ENCODE measurements at places on chromosomes 13 and 19.

GRCh38 chr13:97256343-97256783 lies 34.2 kb downstream of the MBNL2 start:
- peak; percentile 53 for DNase-seq

GRCh38 chr19:5798244-5798643 lies 6.6 kb upstream of the NRTN start:
- DNase-seq = no peak

DNA sequence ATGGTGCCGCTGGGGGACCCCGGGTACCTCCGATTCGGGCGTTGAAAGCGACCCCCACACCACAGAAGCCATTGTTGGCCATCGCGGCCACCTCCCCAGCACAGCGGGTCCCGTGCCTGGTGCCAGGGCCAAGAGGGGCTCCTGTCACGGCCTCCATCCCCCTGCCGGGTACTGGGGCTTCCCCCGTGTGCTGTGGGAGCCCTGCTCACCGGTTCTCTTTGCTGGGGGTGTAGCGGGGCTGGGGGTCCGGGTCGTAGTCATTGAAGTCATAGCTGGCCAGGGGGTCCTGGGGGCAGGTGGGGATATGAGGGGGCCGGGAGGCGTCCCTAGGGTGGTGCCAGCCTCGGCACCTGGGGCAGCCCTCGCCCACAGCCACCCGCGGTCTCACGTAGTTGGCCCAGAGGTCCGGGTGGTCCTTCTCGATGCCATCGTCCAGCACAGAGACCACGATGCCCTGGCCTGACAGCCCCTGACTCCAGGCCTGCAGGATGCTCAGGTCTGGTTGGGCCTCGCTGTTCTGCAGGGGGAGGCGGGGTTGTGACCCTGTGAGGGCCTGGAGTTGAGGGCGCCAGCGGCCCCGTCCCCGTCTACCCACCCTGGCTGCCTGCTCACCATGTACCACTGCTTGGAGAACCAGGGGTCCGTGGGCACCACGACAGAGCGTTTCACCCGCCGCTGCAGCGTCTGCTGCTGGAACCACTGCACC lies 2.4 kb downstream of the PCSK4 start:
- DNase-seq = no peak

DNA sequence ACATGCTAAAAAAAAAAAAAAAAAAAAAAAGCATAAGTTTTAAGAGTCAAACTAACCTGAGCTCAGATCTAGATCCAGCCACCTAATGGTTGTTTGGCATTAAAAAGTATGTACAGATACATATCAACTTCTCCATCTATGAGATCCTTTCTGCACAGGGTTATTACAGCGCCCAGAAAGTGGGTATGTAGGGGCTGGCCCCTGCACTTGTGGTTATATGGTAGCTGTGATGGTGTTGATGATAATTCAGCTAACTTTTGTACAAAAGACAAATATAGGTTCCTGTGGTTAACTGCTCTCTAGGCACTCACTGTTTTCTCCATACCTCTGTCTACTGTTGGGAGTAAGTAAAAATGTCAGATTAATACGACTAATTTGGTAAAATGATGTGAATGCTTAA lies 81.7 kb downstream of the TNFRSF19 start:
- no peak for DNase-seq

GRCh38 chr19:34291235-34291634 lies 36.9 kb downstream of the GARRE1 start:
- no peak for DNase-seq

DNA sequence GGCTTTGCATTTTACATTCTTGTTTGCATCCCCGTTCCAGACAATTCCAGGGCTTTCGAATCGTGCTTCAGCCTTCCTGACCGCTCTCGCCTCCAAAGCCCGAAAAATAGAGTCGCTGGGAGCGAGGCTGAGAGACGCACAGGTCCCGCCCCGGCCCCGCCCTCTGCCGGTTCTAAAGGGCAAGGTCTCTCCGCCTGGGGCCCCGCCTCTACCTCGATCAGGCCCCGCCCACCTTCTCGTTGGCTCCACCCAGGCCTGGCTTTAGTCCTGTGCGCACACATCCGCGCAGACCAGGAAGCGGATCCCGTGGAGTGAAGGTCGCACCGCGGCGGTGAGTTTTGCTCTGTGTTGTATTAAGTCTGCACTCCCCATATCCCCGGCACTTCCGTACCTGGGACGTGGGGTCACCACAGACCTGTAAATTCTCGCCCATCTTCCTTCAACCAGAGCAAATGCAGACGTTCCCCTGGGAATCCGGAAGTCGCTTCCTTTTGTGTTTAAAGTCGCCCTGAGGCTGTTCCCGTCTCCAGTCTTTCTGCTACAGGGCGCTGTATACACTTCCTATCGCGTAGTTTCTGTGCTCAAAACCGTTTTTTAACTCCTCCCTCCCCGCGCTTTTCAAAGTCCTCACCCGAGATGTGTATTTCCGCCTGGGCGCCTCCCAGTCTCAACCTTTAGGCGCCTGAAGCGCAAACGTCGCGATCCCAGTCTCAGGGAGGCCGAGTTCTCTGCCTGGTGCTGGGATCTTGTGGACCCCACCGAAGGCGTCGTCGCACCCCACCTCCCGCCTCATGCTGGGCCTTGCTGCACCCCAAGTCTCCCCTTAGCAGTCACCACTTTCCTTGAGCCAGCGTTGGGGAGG lies at the start of gene ZNF701:
Gene ZNF701 (plus strand): TSS at position 288 of the 862 bp plus-strand sequence. CDS start 3,861 bp downstream, outside the sequence.
- peak; percentile 45 for DNase-seq

DNA sequence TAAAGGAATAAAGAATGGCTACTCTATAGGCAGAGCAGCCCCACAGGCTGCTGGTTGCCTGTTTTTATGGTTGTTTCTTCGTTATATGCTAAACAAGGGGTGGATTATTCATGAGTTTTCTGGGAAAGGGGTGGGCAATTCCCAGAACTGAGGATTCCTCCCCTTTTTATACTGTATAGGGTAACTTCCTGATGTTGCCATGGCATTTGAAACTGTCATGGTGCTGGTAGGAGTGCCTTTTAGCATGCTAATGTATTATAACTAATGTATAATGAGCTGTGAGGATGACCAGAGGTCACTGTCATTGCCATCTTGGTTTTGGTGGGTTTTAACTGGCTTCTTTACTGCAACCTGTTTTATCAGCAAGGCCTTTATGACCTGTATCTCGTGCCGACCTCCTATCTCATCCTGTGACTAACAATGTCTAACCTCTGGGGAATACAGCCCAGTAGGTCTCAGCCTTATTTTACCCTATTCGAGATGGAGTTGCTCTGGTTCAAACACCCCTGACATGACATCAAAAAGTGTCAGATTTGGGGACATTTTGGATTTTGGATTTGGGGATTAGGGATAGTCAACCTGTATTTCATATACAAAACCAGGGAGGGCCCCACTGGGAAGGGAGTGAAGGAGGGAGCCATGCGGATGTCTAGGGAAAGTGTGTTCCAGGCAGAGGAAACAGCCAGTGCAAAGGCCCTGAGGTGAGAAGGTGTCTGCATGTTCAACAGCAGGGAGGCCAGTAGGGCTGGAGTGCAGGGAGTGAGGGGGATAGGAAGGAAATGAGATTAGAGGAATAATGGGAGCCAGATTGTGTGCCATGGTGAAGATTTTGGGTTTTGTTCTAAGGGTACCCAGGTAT lies 10.9 kb downstream of the FXYD5 start:
- no peak for DNase-seq

DNA sequence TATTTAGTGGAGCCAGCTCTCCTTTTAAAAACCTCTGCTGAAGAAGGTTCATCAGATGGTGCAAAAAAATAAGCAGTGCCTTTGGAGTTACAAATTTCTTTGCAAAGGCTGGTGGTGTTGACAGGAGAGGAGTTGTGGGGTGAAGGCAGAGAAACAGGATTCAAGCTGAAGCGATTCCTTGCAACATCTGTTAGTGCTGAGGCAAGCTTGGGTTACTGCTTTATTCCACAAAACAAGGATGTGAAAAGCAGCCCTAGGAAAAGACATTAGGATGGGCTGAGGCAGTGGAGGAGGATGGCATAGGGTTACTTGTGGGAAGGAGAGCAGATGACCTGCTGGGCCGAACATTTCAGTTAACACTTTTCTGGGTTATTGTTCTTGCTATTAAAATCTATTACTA lies 390.7 kb downstream of the DLEU7 start:
- no peak for DNase-seq

DNA sequence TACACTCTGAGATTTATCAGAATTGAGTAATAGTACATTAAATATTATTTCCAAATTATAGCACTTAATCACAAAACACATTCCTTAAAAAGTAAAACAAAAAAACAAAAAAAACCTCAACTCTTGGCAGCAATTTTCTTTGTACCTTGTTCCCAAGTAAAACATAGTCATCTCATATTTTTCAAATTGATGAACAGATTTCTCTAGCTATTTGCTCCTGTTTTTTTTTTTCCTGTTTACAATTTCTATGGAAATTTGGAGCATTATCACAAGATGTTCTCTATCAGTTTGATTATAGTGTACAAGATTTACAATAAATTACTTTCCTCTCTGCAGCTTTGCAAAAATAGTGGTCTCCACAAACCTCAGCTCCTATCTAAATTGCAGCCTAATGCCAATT lies 25.0 kb downstream of the RFC3 start:
- DNase-seq = no peak

- DNase-seq = no peak
Observed at GRCh38 chr13:20570517-20570916, 3.6 kb downstream of the IFT88 start.

Measured in urothelium cell line (cell line).